Hippocampal formation (tissue), 2 donors: ENCODE measurements at places on chromosomes 1 and 21.

DNA sequence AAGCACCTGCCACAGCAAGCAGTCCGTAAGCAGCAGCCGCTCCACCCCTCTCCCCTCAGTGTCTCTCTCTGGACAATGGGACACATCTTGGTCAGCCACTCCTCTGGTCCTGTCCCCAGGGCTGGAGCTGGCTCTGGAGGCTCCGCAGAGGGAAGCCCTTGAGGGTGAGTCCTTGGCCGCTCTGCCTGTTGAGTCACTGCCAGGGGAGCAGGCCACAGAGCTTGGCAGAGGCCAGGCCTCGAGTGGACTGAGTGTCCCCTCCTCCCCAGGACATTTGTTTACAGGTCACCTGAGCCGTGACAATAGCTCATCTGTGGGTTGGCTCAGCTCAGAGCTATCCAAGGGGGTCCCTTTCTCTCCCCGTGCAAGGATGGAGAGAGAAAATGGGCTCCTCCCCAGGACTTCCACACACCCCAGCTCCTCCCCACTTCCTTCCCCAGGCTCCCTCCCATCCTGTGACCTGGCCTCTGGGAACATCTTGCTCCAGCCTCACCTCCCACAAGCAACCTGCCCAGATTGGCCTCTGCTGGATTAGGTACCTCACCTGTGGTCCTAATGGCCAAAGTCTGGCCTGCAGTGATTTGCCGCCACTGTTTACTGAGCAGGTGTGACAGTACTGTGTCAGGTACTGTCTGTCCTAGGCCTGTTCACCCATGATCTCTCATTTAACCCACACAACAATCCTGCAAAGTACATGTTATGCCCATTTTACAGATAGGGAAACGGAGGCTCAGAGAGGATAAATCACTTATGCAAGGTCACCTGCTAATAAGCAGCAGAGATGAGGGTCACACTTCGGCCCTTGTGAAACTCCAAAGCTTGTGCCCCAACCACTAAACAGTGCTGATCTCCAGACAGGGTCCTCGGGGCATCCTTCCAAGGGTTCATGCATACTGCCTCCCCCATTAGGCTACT is 4.8 kb downstream of the FAM131C start:
- no peak for DNase-seq

GRCh38 chr1:200179126-200179780 is 151.7 kb downstream of the NR5A2 start:
- DNase-seq: no peak

GRCh38 chr1:245412306-245412705 is 257.5 kb downstream of the KIF26B start:
- DNase-seq: no peak

GRCh38 chr1:15256584-15256983 is 9.6 kb downstream of the FHAD1 start:
- DNase-seq: no peak

- DNase-seq: no peak
Measured at GRCh38 chr1:17052641-17053040, 1.2 kb downstream of the SDHB start.

DNA sequence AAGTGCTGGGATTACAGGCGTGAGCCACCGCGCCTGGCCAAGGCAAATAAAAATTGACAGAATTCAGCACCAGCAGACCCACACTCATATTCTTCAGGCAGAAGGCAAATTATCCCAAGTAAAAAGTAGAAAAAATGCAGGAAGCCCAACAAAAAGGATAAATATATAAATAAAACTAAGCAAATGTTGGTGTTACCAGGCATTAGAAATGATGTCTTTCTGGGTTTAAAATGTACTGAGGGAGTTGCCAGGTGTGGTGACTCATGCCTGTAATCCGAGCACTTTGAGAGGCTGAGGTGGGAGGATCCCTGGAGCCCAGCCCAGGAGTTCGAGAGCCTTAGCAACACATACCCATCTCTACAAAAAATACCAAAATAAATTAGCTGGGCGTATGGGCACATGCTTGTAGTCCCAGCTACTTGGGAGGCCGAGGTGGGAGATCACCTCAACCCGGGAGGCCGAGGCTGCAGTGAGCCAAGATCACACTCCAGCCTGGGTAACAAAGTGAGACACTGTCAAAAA is 6.3 kb downstream of the INTS11 start:
- peak; percentile 31 for DNase-seq

DNA sequence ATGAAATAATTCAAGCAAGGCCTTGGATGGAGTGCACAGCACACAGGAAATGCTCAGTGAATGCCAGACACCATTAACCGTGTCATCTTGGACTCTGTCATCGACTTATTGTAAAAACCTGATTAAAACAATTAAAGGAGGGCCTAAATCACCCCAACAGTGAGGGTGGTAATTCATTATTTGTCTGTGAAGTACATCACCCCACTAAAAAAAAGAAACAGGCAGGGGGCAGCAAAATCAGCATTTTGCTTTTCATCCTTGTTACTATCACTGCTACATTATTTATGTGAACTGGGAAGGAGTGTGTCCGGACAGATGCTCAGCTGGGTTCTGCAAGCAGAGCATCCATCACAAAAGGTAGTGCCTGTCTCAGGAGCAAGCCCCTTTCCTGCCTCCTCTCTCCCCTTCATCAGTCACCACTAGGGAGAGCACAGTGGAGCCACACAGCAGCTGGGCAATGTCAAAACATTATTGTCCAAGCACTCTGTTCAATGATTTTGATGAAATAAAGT is 98.5 kb downstream of the RERE start:
- no peak for DNase-seq

DNA sequence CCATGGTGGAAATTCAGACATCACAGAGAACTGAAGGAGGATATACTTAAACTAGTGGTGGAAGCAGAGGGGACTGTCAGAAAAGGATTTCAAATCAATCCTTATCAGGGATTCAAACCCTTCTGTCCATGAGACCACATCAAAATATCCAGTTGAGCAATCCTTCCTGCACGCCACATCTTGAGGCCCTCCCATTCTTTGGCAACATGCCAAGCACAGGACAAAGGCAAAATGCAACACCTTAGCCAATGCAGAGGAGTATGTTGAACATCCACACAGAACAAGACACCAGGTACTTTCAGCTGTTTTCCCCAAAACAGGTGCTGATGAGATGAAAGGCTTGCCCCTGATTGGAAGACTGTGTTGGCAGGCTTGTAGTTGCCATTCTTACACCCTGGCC is 81.8 kb upstream of the PLXNA2 start:
- no peak for DNase-seq

DNA sequence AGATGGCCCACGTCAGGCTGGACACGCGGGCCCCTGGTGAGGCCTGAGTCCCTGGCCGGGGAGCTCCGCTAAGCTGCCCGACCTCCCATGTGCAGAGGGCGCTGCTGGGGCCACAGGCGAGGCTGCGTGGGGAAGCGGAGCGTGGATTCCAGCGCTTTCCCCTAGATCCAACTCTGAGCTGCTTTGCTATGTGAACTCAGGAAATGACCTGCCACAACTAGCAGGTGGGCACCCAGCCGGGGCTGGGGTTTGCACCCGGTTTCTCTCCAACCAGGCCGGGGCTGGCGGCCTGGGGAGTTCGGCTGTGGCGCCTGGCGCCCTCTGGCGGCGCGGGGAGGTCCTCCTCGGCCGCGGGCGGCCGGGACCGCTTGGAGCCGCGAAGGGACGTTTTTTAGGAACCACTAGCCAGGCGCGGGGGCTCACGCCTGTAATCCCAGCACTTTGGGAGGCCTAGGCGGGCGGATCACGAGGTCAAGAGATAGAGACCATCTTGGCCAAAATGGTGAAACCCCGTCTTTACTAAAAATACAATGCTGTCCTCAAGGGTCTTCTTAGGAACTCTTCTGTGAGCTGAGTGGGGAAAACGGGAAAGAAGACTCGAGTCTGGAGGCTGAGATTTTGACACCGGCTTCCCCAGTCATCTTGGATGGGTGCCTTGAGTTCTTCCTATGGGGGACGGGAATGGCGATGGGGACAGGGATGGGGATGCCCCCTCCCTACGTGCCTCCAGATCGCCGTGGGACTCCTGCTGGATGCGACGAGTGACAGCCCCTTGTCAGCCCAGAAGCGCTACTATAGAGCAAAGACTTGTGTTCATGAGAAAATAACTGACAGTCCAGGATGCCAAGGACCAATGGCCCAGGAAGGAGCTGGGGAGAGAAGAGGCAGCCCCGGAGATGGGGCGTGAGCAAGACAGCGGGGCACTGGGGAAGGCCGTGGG is 12.6 kb downstream of the PYCR2 start:
- DNase-seq: peak; percentile 44

GRCh38 chr1:230581446-230582079 is 60.7 kb upstream of the COG2 start:
- no peak for DNase-seq

- no peak for DNase-seq
Measured at GRCh38 chr1:239467730-239468129, 81.4 kb downstream of the CHRM3 start.

- no peak for DNase-seq
Measured at GRCh38 chr1:25583519-25584370, 32.8 kb upstream of the MAN1C1 start.

- DNase-seq: no peak
Measured at GRCh38 chr1:145918992-145919939, 749 bp upstream of the PEX11B start.

GRCh38 chr1:52707927-52708655 is 9.9 kb upstream of the COA7 start:
- no peak for DNase-seq
